ENCODE measurements at places on chromosomes 7 and 10. TPM values are rescaled to one million over a fixed set of nuclear protein-coding genes. Genes with fewer than 3 reads are reported as not detected.

GRCh38 chr10:5583525-5584175 lies 58.9 kb downstream of the CALML3 start:
- DNase-seq: no peak

GRCh38 chr7:11428877-11429581 lies 403.0 kb downstream of the THSD7A start:
- no peak for DNase-seq

TAX1BP1 gene
- 68.9 TPM for total RNA-seq

DNA sequence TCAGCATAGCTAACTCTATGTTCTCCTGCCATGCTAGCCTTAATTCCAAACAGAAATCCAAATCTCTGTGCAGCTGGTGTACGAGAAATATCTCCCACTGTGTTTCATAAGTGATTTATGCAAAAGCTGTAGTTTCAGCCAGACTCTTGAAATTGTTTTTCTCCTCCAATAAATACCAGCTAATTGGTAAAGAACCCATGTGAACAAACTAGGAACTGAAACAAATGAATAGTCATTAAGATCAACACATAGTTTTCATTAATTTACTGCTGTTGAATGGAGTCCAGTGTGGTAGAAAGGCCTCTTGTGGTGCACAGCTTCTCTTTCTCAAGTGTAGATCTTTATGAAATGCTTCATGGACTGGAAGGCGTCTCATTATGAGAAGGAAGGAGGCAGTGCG lies 18.4 kb downstream of the PPP1R17 start:
- no peak for DNase-seq

- no peak for DNase-seq
These were observed 113.0 kb upstream of the ZNF479 start for GRCh38 chr7:57245206-57245605.

All from IMR-90 (cell line).